ENCODE measurements at places on chromosomes 5 and 9. TPM values are rescaled to one million over a fixed set of nuclear protein-coding genes. Genes with fewer than 3 reads are reported as not detected.

Gene MAMDC2
- total RNA-seq = 20.3 TPM

Gene AK1
- 38.4 TPM for total RNA-seq

Gene RMRP
- total RNA-seq = 5,655 TPM

Gene CAPSL
- total RNA-seq = not detected

Gene SPAG8
- 2.9 TPM for total RNA-seq

Gene ARL14EPL
- total RNA-seq = not detected

Gene WDR70
- total RNA-seq = 60.6 TPM

Gene IGIP
- 14.5 TPM for total RNA-seq

Data from camera-type eye (tissue), 1 donor.